ENCODE measurements at places on chromosomes 11 and 22.

- no peak for DNase-seq
These were observed at the start of gene CASP12 for GRCh38 chr11:104897891-104898684. TSS of gene CASP12 (minus strand) at chr11:104898460.

DNA sequence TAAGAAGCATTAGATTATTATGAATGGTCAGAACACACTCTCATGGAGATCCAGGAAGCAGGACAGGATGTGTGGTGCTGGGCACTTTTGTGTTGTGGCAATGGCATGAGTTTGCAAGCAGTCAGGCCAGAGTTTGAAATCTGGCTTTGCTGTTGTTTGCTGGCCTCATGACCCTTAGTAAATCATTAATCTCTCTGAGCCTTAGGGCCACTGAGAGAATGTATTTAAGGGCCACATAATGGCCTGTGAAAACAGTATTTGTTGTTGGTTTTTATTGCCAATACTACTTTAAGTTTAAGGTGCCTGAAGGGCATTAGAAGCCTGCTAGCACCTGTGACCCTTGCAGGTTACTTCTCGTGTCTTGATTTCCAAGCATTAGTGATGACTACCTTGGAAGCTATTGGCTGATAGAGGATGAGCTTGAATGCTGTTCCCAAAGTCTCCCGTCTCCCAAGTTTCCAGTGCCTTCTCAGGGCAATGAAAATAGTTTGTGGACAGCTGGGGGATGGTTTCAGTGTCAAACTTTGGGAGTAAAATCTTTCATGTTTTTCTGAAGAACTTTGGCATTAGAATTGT lies 24.6 kb downstream of the STIM1 start:
- DNase-seq = no peak

DNA sequence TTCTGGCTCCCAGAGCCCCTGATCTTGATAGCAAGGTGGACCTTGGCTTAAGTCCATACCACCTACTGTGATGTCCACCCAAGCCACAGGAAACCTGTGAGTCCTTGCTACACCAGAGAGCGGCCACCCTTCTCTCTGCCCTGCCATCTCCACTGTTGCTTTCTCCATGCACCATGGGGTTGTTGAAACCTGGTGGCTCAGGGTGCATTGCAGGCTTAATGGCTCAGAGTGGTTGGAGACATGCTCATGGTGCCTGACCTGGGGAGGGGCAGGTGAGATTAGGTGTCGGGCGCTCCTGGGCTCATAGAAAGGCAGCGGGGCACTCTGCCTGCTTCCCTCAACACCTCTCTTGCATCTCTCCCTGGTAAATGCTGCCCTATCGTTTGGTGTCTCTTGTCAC lies 25.0 kb upstream of the CACNG2 start:
- no peak for DNase-seq

DNA sequence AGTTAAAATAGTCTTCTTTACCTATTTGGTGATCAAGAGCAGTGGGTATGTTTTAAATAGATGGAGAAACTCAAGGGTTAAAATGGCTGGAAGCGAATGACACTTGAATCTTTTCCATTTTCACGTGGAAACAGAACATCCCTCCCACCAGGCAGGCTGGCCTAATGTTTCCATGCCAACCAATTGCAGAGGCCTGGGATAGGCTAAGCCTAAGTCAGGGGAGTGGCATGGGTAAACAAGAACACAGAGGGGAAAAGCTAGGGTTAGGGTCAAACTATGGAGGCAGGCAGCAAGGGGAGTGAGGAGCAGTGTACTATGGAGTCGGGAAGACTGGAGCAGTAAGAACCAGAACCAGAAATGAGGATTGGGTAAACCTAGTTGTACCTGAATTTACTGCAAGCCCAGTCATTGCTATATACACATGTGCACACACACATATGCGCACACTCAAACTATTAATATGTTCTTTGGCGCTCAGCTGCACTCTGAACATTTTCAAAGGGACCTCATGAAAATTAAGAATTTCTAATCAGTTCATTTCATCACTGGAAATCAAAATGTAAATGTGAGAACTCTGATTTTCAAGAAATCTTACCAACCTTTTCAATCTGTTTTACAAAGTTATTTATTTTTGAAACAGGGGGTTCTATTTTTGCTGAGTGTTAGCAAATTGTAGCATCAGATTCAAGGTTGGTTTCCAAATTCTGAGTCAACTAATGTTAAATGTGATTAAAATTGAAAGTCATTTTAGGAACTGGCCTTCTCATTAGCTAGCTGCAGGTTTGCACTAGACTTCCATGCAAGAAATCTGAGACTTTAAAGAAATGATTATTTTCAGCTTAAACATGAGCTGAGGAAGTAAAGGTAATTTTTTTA lies 327.0 kb upstream of the CCDC90B start:
- DNase-seq = peak; percentile 27

- DNase-seq = peak; percentile 87
These were observed 1.4 kb upstream of the MAPK11 start for GRCh38 chr22:50271519-50271970.
